ENCODE measurements at places on chromosomes 11 and 22.

DNA sequence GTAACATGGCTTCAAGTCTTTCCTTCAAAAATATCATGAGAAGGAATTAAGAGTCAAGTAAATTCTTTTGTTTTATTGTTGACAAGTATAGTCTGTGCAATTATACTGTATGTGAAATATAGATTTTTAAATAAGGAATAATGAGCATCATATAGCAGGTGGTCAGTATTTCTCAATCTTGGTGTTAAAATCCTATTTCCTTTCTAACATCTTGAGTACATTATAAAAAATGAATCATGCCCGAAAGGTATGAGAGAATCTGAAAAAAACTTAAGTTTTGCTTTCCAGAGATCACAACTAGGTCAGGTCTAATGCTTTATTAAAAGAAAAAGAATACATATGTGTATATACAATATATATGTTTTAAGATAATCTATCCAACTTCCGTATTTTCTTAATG lies 53.1 kb downstream of the KIF18A start:
- no peak for DNase-seq

GRCh38 chr11:123543797-123544196 lies 110.6 kb downstream of the SCN3B start:
- no peak for DNase-seq

DNA sequence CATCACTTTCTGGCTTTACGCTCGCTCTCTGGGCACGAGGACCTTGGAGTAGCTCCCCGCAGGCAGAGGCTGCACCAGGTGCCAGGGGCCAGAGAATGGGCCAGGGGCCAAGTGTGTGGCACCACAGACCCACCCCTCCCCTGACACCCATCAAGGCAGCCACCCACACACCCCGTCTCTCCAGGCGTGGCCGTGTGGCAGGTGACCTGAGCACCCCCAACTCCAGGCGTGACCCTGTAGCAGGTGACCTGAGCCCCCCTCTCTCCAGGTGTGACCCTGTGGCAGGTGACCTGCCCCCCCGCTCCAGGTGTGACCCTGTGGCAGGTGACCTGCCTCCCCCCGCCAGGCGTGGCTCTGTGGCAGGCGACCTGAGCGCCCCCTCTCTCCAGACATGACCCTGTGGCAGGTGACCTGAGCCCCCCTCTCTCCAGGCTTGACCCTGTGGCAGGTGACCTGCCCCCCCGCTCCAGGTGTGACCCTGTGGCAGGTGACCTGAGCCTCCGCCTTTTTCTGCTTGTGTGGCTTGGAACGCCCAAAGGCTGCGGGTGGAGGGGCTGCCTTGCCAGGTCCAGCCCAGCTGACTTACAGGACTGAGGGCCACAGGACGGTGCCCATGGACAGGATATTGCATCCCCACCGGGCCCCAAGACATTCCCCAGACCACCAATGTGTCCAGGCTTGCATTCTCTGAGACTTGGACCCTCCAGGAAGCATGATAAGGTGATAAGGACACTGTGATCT lies 667.2 kb downstream of the BRD1 start:
- DNase-seq, result no peak

- no peak for DNase-seq
These were observed 7.3 kb upstream of the MCAM start for GRCh38 chr11:119324189-119324588.

DNA sequence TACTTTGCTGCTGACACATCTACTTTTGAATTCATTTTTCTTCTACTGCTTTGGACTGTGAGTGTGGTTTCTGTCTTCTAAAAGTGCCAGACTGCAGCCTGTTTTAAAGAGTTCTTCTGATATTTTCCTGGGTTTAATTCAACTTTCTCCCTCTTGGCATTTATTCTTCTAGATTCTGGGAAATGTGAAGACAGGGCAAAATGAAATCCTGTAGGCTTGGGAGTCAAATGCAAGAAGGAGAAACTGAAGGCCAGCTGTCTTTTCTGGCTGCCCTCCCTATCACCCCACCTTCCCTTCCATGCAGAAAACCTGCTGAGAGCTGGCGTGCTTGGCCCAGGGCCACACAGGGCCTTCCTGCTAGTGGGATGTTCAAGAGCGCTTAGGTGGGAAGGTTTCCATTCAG lies 7.6 kb downstream of the ZNF70 start:
- DNase-seq, result no peak

GRCh38 chr11:86680716-86681482 lies 8.5 kb upstream of the ME3 start:
- DNase-seq, result no peak

DNA sequence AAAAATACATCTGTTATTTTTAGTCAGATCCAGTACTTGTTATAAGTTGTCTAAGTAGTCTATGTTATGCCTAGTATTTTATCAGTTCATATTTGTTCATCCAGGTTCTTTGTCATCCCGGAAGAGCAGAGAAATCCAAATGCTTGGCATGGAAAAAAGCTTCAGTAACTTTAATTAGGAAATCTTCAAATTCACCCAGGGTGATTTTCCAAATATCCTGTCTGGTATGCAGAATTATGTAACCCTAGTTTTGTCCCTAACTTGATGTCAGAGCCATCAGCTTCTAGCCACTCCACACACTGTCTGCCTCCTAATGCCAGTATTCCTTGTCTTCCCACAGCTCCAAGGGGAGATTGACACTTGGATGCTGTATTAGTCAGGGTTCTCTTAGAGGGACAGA lies 216.2 kb downstream of the ARHGAP42 start:
- no peak for DNase-seq

GRCh38 chr11:14764579-14765527 lies 121.2 kb downstream of the PDE3B start:
- no peak for DNase-seq

- DNase-seq, result no peak
These were observed 26.2 kb upstream of the LIN7C start for GRCh38 chr11:27532652-27533325.

DNA sequence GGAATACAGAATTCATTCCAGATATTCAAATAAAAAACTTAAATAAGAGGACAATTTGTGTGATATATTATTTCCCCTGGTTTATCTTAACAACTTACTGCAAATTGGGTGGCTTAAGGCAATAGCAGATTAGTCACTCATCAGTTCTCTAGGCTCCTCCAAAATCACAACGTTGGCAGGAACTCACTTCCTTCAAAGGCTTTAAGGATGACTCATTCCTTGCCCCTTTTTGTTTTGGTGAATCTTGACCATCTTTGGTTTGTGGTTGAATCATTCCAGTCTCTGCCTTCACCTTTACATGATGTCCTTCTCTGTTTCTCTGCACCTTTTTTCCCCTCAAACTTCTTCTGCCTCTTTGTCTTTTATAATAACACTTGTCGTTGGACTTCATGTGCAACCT lies 3.4 kb downstream of the OR10AG1 start:
- no peak for DNase-seq

GRCh38 chr11:617912-618682 lies 2.3 kb upstream of the IRF7 start:
- no peak for DNase-seq
